COLO829 (cell line): ENCODE measurements at places on chromosomes 13 and 19.

- DNase-seq: no peak
Measured at GRCh38 chr13:62173958-62174357, 758.3 kb upstream of the PCDH20 start.

DNA sequence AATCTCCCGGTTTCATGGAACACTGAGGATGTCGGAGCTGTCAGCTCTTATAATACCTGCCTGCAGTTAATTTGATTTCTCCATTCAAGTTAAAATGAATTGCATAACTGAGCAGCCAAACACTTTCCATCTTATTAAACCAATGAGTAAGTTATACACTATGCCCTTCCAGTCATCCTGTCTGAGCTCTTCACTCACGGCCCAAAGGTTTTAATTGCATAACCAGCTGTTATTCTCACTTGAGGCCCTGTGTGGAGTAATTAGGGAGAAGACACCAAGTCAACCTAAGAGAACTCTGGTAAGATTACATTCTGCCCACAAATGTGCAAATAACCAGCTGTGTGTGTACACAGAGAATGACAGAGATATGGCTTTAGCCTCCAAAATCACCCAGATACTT, 303.5 kb downstream of the TBC1D4 start:
- no peak for DNase-seq

GRCh38 chr13:95954266-95954665, 98.9 kb downstream of the UGGT2 start:
- no peak for DNase-seq

- DNase-seq: no peak
Measured at GRCh38 chr13:98083936-98084335, 59.0 kb upstream of the FARP1 start.

DNA sequence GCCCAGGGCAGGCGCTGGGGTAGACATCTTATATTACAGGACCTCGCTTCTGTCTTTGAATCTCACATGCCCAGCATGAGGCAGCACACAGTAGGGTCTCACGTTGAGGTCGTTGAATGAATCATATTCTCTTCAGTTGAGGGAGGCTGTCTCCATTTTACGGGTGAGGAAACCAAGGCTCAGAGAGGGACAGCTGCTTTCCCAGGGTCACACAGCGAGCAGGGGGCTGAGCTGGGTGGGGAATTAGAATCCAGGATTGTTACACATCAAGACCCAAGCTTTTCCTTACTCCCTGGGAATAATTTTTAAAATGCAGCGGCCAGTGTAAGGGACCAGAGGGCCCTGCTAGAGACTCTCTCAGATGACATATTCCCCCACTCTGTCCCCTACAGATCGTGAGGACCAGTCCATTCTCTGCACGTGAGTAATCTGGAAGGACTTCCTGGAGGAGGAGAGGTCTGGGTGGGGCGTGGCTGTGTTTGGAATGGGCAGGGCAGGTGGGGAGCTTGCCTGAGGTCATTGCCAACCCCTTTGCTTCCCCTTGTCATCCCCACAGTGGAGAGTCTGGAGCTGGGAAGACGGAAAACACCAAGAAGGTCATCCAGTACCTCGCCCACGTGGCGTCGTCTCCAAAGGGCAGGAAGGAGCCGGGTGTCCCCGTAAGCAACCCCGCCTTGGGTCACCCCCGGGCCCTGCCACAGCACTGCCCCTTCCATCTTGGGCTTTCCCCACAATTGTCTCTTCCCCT, 19.4 kb downstream of the MYH14 start:
- DNase-seq: no peak

- peak; percentile 71 for DNase-seq
Measured at GRCh38 chr19:12983542-12984142, 11.6 kb upstream of the NFIX start.

DNA sequence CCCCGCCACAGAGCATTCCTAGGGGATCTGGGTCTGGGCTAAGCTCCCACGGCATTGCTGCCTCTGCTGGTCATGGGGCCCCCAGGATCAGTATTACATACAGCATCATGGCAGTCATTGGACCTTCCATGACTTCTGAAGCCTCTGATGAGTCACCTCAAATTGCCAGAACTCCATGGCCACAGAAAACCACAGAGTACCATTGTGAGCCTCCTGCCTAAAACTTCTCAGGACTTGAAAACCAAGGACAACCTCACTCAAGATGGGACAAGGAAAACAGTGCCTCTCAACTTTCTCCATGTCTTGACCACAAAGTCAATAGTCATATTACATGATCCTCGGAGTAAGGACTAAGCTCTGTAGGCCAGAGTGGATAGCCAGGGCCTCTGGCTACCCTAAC, 306.0 kb downstream of the GPC5 start:
- no peak for DNase-seq

DNA sequence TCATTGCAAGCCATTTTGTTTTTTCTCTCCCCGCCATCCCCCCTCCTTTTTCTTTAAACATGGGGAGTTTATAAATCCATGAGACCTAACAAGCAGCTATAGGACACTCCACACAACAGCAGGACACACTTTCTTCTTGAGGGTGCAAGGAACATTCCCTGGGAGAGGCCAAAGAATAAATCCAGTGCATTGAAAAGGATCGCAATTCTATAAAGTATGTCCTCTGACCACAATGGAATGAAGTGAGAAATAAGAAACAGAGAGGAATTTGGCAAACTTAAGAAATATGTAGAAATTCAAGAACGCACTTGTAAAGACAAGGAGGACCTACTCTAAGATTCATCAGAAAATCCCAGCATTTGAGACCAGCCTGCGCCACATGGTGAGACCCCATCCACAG, 11.9 kb downstream of the KLF2 start:
- DNase-seq: no peak

- DNase-seq: no peak
Measured at GRCh38 chr13:46079770-46080169, 25.1 kb downstream of the CPB2 start.

GRCh38 chr13:52070929-52071523, 46.5 kb downstream of the UTP14C start:
- no peak for DNase-seq

DNA sequence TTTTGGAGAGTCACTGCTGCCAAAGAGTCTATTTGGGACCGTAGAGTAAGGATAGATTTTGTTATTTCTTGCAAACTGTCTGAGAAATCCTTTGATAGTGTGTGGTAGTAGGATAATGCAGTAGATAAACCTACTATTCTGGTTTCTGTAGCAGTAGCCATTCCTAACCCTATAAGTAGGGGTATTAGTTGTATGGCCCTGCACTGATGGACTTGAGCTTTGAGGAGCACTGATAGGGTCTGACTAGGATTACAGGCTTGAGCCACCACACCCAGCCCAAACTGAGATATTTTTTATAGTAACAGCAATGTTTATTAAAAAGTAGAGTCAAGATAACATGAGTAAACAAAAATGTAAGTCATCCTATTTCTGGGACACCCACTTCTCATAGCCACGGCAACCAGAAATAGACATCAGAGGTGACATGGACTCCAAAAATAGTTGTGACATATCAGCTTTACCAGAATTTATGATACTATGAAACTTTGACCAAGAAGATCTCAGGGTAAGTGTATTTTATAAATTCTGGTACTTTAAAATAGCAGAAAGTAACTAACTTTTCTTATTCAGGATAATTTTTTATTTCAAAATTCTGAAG, 479.1 kb downstream of the SUCLA2 start:
- DNase-seq: no peak

- DNase-seq: peak; percentile 92
Measured at GRCh38 chr19:1074544-1075283, 7.7 kb downstream of the ARHGAP45 start.

DNA sequence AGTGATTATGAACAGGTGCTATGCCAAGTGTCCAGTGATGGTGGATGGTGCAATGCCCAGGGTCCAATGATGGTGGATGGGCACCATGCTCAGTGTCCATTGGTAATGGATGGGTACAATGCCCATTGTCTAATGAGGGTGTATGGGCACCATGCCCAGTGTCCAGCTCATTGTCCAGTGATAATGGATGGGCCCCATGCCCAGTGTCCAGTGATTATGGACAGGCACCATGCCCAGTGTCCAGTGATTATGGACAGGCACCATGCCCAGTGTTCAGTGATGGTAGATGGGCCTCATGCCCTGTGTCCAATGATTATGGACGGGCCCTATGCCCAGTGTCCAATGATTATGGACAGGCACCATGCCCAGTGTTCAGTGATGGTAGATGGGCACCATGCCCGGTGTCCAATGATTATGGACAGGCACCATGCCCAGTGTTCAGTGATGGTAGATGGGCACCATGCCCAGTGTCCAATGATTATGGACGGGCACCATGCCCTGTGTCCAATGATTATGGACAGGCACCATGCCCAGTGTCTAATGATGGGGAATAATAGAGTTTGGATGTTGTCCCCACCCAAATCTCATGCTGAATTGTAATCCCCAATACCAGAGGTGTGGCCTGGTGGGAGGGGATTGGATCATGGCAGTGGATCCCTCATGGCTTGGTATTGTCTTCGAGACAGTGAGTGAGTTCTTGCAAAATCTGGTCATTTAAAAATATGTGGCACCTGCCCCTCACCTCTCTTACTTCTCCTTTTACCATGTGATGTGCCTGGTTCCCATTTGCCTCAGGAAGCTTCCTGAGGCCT, 87.8 kb downstream of the ANKRD10 start:
- no peak for DNase-seq

DNA sequence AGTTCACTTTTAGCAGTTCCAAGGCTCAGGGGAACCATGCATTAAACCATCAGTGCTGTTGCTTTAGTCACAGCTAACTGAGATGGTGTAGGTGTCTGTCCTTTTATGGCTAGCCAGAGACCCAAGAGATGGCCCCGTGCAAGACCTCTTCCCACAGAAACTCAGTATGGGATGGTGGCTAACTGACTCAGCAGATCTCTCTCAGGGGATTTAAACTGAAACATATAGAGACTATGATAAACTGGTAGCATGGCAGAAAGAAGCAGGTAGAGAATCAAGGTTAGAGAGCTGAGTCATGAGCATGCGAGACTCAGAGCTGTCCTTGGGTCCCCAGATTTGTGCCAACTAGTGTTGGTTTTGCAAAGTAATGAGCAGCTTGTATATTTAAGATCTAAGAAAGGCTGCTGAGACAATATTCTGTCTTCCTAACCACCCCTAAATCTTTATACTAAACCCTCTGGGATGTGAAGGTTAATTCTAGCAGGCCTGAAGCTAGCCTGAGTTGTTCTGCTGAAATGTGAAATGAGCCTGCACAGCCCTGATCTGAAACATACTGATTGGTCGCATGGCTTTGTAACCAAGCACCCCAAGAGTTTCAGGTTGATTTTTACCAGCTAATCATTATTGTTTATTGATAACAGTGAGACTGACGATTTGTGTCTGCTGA, 6.5 kb upstream of the SCEL start:
- no peak for DNase-seq

DNA sequence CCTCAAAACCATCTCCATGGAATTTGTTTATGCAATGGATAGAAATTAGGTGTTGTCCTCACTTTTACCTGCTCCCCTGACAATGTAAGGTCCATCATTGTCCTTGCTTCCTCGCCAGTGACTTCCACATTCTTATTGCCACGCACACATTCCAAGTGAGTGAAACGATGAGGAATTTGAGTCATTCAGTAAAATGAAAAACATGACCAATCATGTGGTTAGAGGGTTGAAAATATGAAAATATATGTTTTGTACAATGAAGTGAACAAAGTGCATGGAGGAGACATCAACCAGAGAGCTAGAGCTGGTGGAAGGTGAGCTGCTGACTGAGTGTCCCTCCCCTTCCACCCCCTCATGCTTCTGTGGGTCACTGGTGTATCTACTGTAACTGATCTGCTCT, 91.7 kb downstream of the ATP8A2 start:
- DNase-seq: no peak

DNA sequence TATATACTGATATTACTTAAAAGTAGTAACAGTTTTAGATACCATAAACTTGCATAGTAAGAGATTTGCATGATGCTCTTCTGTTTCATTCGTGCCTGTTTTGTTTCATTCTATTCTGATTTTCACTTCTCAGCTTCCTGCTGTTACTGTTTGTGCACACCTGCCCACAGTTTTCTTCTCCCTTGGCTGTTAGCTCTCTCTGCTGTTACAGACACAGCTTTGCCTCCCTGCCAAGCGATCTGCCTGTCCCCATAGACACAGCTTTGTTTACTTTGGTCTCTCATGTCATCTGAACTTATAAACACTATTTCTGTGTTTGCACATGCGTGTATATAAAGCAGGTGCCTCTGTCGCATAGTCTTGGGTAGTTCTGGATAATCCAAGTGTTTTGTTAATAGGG, 21.4 kb upstream of the UPF3A start:
- no peak for DNase-seq

DNA sequence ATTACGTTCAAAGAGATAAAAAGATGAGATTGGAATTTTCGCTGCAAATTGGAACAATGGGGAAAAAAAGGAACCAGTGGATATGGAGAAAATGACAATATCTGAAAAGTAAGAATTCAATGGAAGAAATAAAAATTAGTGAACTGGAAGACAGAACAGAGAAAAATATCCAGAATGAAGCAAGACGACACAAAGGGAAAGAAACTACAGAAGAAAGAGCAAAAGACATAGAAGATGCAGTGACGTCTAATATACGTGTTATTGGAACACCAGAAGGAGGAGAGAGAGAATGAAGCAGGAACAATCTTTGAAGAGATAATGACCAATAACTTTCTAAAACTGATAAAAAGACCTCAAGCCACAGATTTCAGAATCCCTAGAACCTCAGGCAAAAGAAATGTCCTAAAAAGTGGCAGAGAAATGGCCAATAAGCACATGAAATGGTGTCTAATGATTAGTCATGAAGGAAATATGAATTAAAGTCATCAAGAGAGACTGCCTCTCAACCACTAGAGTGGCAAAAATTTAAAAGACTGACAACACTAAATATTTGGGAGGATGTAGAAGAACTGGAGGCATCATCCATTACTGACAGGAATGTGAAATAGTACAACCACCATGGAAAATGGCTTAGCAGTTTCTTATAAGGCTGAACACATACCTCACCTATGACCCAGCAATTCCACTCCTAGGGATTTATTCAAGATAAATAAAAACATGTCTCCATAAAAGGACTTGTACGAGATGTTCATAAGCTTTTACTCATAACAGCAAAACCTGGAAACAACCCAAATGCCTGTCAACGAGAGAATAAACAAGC, 56.5 kb downstream of the GADD45B start:
- no peak for DNase-seq

- DNase-seq: peak; percentile 67
Measured at GRCh38 chr19:2331601-2332246, 3.2 kb downstream of the SPPL2B start.

GRCh38 chr19:6065685-6066374, 44.5 kb downstream of the RFX2 start:
- no peak for DNase-seq

- DNase-seq: no peak
Measured at GRCh38 chr13:46575818-46576221, 22.9 kb downstream of the LRCH1 start.

DNA sequence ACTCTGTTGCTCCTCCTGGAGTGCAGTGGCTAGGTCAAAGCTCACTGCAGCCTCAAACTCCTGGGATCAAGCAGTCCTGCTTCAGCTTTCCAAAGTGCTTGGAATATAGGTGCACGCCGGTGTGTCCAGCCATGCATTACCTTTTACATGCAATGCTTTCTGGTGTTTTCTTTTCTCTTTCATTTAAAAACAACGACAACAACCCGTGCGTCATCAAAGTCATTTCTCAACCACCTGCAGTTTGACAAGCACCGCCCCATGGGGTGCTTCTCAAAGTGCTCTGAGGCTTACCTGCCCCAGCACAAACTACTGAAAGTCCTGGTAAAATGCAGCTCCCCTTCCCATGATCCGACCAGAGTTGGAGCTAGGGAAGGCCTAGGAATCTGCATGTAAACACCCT, 7.1 kb downstream of the QTRT1 start:
- DNase-seq: no peak

GRCh38 chr19:56764196-56764695, 76.3 kb downstream of the PEG3 start:
- DNase-seq: no peak

GRCh38 chr19:40035996-40036395, 20.0 kb downstream of the ZNF780B start:
- no peak for DNase-seq
